ENCODE measurements at places on chromosomes 3 and 15.

DNA sequence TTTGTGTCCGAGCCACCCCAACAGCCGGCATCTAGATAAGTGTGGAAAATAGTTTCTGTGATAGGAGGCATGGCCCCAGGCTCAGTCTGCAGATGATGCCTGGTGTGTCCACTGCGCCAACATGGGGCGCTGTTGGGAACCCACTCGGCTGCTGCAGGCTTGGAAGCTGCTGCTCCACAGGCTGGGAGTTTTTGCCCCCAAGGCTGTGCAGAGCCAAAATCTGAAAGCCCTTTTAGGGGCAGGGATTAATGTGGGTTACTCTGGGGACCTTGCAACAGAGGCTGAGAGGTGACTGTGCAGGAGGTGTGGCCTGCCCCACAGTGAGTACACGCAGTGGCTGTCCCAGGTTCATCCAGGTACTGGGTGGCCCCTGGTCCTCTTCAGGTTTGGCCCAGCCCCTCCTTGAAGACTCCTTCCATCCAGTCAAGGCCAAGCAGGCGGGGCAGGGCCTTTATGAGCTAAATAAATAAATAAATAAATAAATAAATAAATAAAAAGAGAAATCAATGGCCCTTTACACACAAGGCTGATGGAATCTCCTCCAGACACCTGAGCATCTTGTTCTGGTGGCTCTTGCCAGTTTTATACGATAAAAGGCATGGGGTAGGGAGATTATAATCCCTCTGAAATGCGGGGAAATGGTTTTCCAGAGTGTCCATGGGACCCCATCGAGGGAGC is 73.8 kb downstream of the AAGAB start:
- DNase-seq = no peak

DNA sequence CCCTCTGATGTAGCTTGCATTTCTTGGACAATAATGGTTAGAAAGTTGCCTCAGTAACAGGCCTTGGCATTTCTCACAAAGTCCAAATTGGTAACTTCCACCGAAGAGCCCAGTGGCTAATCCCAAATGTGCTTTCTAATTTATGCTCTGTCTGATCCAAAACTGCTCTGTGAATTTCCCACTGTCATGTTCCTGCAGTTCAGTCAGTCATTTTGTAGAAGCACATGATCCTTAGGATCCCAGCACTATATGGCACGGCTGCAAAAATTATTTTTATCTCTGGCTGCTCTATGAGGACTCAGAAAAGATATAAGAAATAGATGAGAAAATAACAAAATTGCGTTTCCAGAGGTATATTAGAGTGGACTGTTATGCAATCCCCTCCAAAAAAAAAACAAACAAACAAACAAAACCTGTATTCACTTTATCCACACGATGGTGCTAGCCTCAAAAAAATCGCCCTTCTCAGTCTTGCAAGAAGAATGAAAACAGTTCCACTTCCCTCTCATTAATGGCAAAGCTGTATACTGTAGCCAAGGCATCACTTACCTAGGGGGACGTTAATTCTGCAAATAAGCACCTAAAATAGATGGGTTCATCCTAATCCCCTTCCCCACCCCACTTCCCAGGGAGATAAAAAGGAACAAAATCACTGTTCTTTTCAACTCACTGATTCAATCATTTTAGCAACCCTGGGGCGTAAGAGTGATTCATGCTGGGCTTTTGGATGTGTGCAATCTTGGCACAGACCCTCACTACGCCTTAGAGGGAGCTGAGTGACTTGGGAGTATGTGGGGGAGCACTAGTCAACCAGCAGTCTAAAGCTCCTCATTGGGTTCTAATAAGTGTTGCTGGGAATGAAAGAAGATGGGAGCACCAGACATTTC is 61.3 kb downstream of the TMCO5A start:
- DNase-seq = peak; percentile 63

- no peak for DNase-seq
These were observed 130.3 kb downstream of the NR1I2 start for GRCh38 chr3:119912220-119912619.

DNA sequence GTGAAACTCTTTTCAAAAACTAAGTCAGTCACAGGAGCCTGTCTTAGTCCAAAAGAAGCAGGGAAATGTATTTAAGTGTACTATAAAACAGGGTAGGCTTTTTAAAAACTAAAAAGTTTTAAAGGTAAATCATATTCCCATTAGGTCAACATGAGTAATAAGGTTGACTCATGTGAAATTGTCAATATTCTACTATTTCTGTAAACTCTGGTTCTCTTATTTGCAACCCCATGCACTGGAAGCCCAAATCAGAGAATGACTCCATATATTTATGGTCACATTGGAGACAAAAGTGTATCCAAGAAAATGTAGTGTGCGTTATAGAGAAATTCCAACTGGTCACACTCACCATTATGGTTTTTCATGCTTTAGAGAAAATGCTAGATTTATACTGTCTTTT is 600.3 kb upstream of the TGFBR2 start:
- no peak for DNase-seq

DNA sequence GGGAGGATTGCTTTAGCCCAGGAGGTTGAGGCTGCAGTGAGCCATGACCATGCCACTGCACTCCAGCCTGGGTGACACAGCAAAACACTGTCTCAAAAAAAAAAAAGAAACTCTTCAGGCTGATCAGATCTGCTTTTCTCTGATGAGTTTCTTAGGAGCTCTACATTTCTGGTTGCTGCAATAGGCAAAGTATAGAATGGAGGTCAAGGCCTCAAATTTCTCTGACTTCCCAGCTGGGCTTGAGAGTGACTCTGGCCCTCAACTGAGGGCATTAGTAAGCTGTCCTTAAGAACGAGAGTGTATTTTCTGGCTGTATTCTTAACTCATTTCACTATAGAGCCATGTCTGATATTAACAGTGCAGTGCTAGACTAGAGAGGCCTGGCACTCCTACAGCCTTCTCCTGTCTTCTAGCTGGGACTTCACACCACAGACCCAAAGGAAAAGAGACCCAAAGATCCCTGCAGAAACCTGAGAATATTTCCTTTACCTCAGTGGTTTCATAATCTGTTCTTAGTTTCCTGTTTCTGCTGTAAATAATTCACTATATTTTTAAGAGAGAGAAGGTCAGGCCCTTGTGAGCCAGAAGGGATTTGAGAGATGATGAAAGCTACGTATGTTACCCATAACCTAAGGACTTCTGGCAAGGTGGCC is 2.0 kb upstream of the NR1I2 start:
- DNase-seq = no peak

GRCh38 chr3:66452303-66453011 is 48.4 kb downstream of the LRIG1 start:
- DNase-seq = no peak

GRCh38 chr3:127835993-127836882 is 13.9 kb upstream of the MGLL start:
- DNase-seq = no peak

DNA sequence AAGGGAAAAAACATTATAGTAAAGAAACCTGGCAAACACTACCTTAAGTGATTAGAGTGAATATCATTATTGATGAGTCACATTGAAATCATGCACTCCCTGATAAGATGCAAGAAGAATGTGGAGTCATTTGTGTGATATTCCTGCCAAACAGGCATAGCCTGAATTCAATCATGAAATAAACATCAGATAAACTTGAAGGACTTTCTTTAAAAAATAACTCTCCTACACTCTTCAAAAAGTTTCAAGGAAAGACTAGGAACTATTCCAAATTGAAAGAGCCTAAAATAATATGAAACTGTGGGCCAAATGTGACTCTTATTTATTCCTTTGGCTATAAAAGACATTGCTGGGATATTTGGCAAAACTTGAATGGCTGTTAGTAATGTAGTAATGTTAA is 625.7 kb upstream of the LMCD1 start:
- DNase-seq = no peak

- no peak for DNase-seq
These were observed 239.1 kb downstream of the CBLB start for GRCh38 chr3:105629718-105630117.

DNA sequence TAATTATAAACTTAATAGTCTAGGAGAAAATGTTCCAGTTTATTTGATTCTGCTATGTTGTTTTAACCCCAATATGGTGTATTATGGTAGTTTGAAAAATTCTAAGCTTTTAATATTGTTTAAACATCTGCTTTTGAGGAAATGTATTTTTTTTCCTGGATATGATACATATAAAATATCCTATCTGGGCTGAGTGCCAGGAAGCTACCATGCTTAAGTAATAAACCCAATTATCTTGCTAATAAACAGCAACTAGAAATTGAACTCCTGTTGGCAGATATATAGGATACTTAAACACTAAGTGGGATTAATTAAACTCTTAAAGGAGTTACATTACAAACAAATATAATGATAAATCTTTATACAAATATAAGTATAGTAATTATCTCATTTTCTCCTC is 293.7 kb upstream of the GRM7 start:
- no peak for DNase-seq

- no peak for DNase-seq
These were observed 6.1 kb downstream of the RNU5B-1 start for GRCh38 chr15:65310431-65311137.

DNA sequence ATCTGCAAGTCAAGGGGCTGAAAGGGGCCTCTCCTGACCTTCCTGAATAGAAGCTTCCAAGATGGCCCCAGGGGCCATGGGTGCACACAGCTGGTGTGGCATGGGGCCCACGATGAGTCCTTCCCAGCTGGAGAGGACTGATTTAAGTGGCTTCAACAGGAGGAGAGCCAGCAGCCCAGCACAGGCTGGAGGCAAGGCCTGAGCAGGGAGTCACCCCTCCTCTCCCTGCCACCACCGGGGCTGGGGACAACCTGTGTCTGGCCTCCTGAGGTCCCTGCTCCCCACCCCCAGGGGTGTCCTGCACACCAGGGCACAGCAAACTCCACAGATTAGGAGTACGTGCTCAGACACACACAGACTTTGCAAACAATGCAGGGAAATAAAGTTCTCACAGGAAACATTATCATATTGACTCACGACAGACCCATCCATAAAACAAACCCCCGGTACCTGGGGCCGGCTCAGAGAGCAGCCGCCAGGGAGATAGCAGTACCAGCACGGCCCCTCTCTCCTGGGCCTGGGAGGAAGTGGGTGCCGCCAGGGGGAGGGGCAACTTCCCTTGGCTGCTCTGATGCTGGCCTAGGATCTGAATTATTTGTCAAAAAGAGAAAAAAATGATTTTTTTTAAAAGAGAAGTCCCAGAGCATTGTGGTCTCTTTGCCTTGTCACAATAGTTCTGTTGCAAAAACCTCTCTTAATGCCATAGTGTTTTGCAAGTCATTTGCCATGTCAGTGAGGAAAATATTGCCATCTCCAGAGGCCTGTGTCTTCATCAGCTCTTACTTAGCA is 21.9 kb upstream of the TSEN2 start:
- no peak for DNase-seq

DNA sequence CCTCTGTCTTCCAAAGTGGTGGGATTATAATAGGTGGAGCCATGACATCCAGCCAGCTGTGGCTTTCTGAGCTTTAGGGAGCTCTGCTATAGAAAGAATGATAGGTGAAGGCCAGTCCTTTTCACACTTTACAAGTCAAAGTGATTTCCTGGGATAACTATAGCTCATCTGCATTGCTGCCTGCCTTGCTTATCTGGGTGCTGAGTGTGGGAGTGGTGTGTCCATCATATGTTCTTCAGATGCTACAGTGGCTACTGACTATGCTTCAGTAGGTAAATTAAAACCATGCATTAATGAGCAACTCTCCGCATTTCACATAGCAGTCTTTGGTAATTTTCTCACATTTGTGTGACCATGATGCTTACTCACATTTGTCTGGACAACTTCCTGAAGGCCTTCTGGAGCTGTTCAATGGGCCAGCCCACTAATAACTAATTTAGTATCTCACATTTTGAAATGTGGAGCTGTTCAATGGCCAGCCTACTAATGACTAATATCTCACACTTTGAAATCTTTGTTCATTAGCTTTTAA is 23.4 kb downstream of the RHOA start:
- peak; percentile 3 for DNase-seq

DNA sequence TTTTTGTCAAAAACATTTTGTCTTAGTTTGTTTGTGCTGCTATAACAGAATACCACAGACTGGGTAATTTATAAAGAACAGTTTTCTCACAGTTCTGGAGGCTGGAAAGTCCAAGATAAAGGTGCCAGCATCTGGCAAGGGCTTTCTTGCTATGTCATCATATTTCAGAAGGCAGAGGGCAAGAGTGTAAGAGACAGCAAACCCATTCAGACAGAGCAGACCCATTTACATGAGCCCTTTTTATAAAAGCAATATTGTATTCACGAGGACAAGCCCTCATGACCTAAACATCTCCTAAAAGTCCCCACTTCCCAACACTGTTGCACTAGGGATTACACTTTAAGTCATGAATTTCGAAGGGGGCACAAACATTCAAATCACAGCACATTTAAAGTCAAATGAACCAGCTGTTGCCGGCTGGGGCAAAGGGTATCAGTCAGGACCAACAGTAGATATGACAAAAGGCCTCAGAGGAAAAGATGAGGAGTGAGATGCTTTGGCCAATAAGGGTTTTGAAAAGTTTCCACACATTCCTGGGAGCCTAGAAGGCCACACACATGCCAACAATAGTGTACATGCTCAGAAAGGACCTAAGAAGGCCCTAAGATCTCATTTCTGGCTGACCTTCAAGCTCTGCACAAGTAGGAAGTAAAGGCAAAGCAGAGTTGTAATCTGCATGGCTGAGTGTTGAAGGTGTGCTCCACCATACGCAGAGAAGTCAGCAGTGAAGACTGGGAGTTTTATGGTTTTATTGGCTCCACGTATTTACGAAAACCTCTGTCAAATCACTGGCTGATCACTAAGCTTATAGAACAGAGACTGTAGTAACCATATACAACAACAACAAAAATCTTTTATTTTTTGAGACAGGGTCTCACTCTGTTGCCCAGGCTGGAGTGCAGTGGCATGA is 37.9 kb downstream of the UQCC5 start:
- DNase-seq = no peak

DNA sequence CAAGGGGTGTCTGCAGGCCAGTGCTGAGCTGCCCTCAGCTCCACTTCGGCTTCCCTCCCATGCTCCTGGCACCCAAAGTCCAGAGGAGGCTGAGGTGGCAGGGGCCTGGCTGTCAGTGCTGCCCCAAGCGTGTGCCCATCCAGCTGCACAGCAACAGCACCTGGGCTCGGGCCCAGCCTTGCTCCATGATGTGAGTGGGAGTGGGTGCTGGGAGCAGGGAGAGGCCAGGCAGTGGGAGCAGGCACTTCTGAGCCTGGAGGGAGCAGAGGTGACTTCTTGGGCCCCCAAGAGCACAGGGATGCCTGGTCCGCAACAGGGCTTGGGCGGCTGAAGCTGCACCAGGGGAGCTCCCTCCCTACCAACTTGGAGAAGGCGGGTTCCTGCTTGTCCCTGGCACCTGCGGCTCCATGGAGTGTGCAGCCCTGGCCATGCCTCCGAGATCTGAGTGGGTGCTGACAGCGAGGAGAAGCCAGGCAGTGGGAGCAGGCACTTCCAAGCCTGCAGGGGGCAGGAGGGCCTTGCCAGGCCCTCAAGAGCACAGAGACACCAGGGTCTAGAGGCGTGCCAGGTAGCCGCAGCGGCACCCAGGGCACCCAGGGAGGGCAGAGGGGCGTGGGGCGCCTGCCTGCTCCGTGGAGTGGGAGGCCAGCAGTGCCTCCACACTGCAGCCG is 366.7 kb upstream of the SGO1 start:
- DNase-seq = no peak

DNA sequence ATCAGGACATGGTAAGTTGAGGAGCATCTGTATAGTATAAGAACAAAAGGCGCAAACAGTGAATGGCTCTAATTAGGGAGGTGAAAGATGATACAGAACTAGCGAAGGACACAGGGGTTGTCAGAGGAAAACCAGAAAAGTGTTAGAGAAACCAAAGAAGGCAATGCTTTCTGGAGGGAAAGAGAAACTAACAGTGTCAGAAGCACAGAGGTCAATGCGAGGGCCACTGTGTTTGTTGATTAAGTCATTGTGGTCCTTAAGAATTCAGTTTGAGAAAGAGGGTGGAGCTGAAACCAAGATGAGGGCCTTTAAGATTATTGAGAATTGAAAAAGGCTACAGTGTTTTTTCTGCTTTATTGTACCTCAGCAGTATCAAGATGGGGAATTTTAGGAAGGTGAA is 28.8 kb downstream of the ATG7 start:
- no peak for DNase-seq

Data from AG08395 (cell line).